ENCODE measurements at places on chromosomes 11 and 22.

DNA sequence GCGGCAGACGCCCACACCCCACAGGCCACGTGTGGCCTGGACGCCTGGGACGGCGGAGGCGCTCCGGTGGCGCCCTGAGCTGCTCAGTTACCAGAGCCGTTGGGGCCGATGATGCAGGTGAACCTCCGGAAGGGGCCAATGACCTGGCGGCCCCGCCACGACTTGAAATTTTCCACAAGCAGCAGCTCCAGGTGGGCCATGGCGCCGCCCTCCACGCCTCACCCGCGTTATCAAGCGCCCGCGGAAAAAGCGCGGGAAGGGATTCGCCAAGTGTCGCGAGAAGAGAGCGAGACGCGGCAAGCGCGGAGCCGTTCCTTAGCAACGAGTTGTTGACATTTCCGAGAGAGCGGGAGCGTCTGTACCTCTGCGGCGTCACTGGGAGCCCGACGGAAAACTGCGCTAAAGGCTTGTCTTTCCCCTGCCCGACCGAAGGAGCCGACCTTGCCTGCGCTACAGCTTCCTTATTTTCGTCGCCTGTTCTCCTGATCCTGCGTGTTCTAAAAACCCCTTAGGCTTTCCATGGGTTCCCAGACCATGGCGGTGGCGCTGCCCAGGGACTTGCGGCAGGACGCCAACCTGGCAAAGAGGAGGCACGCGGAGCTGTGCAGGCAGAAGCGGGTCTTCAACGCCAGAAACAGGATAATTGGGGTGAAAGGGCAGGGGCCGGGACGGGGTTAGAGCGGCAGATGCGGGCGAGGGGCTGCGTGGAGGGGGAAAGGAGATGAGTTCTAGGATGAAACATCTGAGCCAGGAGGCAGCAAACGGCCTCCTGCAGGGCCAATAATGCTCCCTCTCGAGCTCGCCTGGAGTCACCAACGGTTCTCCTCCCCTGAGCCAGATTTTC is at the start of the genes RIBC2 and SMC1B:
Gene RIBC2, plus strand, starts transcription at position 326 of the 844 bp plus-strand sequence. Its CDS starts 194 bp downstream, at position 520.
Gene SMC1B, minus strand, starts transcription at position 232 of the 844 bp plus-strand sequence. Its CDS starts 32 bp downstream, at position 200.
- peak; percentile 65 for DNase-seq

DNA sequence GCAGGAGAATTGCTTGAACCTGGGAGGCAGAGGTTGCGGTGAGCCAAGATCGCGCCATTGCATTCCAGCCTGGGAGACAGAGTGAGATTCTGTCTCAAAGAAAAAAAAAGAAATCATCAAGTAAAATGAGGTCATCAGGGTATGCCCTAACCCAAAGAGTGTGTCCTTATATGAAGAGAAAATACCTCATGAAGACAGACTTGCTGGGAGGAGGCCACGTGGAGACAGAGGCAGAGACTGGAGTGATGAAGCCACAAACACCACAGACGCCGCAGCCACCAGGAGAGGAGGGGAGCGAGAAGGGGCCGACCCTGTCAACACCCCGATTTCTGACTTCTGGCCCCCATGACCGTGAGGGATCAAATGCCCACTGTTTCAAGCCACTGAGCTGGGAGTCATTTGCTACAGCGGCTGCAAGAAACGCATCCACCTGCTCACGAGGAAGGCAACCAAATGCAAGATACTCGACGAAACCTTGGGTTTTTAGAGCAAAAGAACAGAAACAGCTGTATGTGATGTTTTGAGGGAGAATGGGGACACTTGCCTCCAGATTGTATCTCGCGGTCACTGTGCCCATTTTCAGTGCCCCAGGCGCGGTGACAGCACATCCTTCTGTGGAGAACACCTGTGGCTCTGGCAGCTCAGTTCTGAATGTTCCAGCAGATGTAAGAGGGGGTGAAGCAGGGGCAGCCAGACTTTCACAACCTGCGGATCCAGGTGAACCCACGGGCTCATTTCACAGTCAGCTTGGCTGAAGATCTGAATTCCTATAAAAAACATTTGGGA is 1317.2 kb downstream of the TBC1D22A start:
- no peak for DNase-seq

- DNase-seq, result no peak
Observed at GRCh38 chr22:29200901-29201300, 4.8 kb upstream of the EMID1 start.

GRCh38 chr11:61752117-61752924 is at the start of gene MYRF:
TSS of gene MYRF (plus strand) at chr11:61752636. CDS start at chr11:61752745, 109 bp downstream.
- DNase-seq, result peak; percentile 19

DNA sequence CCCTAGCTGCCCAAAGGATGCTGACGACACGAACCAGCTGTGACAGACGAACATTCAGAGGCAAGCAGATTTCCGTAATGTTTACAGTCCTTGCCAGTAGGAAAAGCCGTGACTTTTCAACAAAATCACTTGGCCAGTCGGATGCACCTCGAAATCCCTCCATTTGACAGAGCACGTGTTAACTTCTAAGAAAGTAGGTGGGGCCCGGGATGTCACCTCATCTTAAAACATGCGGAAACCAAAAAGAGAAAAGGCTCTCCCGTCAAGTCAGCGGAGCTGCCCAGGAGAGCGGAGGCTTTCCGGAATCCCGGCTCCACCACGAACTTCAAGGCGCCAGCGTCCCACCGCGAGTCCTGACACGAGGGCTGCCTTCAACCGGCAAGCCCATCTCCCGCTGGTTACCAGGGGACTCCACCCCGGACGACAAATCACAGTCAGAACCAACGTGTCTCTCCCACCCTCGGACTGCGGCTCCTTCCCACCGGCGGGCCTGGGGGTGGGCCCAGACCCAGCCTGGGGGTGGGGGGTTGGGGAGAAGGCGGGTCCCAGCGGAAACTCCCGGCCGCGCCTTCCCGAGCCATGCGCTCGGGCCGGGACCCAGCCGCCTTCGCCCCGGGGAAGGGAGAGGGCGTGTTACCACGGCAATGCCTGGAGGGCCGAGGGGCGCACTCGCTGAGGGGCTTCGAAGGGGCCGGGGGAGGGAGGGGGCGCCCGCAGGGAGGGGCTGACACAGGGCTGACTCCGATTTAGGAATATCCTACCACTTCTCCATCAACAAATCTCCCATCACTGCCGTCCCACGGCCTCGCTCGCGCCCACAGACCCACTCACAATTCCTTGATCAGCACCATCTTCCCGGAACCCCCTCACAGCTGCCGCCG is 475 bp downstream of the PITPNB start:
- DNase-seq, result peak; percentile 47

Data from stimulated activated CD4-positive, alpha-beta T cell treated with anti-CD3 and anti-CD28 coated beads, Interleukin-15, amount 100 ng/mL, for 1 hour (primary cell).